ENCODE measurements at places on chromosomes 7 and 10.

GRCh38 chr10:73495884-73496674 is at the start of gene PPP3CB:
TSS of gene PPP3CB (minus strand) at chr10:73496024. CDS start at chr10:73495889, 135 bp downstream.
- DNase-seq, result peak; percentile 92

DNA sequence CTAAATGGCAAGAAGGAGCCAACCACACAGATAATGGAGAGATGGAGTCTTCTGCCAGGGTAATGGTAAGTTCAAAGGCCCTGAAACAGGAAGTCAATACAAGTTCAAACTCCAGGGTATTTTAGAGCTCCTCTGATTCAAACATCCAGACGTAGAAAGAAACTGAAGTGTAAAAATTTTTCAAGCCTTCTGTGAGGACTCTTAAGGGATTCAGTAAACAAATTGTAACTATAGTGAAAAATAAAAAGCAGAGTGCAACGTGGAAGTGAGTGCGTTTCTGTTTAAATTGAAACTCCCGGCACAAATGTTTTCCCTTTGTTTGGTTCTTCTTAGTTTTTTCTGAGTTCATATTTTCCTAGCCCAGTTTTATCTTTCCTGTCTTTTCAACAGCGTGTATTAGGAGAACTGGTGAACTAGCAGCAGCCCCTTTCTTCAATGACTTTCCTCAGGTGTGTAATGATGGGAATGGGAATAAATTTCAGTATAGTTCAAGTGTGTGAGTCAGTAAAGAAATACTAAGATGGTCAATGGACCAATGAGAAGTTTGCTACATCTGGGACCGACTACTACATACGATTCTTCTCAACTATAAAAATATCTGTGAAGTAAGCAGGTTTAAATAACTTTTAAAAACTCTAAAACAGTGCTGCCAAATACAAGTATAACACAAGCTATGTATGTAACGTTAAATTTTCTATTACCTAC is 298.9 kb downstream of the CSTF2T start:
- no peak for DNase-seq

- DNase-seq, result no peak
Measured at GRCh38 chr7:117098457-117098856, 145.2 kb downstream of the ST7 start.

DNA sequence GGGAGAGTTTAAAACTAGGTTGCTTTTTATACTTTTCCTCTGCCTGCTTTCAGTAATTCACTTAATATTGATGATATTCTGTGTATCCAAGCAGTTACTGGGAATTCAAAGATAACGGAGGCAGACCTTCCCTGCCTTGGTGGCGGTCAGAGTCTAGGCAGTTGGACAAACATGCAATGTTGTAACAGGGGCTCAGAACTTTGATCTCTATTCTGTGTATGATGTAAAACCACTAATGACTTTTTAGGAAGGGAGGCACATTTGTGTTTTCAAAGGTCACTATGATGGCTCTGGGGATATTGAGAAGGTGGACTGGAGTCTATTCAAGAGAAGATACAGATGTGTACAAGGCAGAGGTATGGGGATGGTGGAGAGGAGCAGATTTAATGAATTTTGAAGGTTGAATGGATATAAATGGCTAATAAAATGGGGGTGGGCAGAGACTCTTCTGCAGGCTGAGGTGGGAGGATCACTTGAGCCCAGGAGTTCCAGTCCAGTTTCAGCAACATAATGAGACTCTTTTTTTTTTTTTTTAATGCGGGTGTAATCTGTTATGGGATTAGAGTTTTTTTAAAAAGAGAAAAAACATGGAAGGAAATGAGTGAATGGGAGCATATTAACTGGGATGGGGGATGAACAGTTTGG is 5.7 kb upstream of the PON2 start:
- no peak for DNase-seq

- DNase-seq, result no peak
Measured at GRCh38 chr7:117468174-117468573, 11.7 kb upstream of the CFTR start.

- DNase-seq, result no peak
Measured at GRCh38 chr7:84122582-84123360, 71.8 kb downstream of the SEMA3A start.

GRCh38 chr7:102849538-102849937 is 63.3 kb upstream of the LRRC17 start:
- DNase-seq, result no peak

DNA sequence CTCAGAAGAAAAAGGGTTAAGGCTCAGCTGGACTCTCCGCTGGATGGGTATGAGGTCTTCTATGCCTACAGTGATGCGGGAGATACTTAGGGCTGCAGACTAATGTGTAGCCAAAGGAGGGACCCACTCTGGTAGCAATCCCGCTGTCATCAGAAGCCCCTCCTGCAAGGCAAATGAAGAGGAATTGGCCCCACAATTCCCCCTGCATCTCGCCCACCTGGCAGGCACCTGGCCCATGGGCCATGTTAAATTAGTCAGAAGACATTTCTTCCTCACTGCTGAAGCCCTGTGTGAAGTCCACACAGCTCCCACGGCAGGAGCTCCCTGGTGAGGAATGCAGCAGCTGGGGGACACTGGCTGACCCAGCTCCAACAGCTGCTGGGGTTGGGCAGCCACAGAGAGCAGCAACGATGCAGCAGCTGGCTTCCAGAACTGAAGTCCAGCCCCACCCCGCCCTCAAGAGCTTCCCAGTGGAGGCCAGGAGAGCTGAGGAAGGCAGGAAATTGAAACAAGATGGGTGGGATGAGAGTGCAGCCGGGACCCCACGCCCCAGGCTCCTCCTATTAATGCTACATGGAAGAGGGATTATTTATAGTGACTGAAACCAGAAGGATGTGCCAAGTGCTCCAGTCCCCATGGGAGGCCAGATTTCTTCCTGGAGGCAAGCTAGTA is 5.5 kb downstream of the VSTM4 start:
- no peak for DNase-seq

GRCh38 chr10:51233337-51234100 is 159.2 kb downstream of the PRKG1 start:
- DNase-seq, result no peak

GRCh38 chr7:27897001-27897400 is 157.0 kb downstream of the TAX1BP1 start:
- no peak for DNase-seq

- no peak for DNase-seq
Measured at GRCh38 chr7:31058122-31058521, 6.0 kb downstream of the ADCYAP1R1 start.

- no peak for DNase-seq
Measured at GRCh38 chr7:90710466-90710850, 114.3 kb downstream of the CDK14 start.

DNA sequence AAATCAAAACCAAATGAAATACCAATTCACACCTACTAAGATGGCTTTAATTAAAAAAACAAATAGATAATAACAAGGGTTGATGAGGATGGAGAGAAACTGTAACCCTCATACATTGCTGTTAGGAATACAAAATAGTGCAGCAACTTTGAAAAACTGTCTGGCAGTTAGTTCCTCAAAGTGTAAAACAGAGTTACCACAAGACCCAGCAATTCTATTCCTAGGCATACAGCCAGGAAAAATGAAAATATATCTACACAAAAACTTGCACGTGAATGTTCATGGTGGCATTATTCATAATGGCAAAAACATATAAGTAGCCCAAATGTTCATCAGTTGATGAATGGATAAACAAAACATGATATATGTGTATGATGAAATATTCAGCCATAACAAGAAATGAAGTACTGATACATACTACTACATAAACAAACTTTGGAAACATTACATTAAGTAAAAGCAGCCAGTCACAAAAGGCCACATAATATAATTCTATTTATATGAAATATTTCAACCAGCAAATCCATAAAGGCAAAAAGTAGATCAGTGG is 83.5 kb downstream of the BRAF start:
- DNase-seq, result no peak

DNA sequence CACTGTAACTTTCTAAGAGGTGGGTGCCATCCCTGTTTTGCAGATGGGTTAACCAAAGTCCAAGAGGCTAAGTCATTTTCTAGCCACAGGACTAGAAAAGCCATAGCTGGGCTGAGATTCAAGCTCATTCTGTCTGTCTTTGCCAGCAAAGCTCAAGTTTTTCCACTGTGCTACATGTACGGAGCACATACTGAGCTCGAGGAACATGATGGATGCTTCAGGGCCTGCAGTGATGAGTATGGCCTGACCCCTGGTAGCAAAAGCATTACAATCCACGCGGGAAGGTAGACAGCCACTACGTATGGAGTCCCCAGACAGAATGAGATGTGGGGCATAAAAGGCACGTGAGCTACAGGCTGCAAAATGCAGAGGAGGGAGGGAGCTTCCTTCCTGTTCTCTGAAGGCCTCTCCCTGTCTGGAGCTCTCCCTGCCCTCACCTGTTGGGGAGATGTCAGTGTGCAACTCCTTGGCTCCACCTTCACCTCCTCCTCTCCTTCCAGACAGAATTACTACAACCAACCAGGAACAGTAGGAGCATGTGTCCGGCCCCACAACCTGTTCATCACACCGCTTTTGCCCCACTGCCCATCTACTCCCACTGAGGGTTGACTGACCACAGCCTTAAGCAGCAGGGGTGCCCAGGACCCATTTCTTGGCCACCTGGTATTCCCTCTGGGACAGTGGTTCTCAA is 16.4 kb downstream of the ITPRIP start:
- no peak for DNase-seq

GRCh38 chr7:19677180-19677579 is 31.7 kb downstream of the POLR1F start:
- no peak for DNase-seq

DNA sequence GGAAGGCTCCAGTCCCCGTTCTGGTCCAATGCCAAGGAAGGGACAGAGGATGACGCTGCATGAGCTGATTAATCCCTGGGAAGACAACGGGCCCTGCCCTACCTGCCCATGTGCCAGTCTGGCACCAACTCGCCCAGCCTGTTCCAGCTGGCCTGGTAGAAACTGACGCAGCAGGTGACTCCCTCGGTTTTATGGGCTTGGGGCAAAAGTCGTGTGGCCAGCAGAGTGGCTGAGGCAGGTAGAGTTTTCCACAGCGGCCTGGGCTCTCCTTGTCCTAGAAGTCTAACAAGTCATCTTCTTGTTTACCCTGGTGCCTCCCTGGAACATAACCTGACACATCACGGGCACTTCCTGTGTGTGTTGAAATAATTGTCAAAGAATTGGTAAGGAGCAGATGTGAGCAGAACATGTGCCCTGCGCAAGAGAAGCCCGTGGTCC is 20.4 kb upstream of the LMTK2 start:
- DNase-seq, result no peak

DNA sequence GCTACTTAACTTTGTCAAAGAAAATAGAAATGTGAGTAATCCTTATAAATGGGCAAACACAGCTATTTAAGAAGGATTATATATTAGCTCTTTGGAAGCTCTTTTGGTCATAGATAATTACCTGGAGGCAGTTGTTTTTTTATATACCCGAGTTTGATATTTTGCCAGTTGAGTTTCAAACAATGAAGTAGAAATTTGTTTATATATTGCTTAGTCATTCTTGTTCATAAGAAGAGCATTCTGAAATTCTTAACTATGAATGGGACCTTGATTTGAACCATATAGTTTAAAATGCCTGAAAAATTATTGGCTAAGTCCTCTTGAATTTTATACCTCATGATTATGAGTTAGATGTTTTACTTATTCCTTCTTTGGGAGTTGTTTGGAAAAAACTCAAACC is 36.4 kb downstream of the MINPP1 start:
- no peak for DNase-seq

DNA sequence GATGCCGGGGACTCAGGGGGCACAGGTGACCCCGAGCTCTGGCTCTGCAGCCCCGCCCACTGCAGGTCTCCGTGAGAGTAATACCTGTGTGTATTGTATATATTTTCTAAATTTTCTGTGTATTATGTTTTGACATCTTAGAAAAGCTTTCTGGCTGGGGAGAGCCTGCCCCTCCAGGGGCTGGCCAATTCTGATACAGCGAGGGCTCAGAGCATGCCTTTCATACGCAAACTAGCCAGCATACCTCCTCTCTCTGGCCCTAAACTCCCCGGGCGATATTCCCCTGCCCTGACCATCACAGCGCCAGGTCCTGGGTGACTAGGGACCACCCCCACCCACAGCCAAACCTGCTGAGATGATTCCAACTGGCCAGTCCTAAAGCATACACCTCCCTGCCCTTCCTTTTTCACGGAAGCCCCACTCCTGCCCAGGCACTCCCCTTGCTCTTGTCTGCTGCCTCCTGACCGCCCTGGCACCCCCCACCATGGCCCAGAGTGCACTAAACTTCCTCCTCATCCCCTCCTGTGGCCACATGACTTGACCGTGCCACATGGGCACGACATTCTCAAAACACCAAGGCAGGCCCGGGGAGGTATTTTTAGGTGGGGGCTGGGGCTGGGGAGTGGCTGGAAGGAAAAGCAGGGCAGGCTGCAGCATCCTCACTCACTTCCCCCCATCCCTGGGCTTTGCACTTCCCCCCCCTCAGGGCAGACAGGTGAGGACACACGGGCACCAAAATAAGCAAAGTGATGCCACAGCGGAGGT is 61.5 kb downstream of the INSIG1 start:
- no peak for DNase-seq

GRCh38 chr7:3172768-3173280 is 128.2 kb upstream of the SDK1 start:
- DNase-seq, result no peak

DNA sequence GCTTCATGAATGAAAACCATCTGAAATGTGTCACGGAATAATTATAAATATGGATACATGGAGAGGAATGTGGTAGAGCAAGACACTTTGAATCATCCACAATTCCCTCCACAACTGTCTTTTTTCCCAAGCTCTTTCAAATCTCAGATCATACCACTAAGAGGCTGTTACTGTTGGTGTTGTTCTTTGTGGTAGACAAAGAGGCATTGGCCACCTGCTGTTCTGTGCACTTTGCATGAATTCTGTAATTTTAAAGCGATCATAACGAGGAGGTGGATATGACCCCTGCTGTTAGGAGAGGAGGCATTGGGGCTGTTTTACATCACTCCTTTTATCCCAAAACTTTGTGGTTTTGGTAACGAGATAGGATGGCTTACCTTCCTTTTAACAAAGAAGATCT is 141.2 kb upstream of the KLF6 start:
- no peak for DNase-seq
